ENCODE measurements at places on chromosomes 6 and 20.
A peak's percentile ranks its signal among the peaks of the same experiment; 100 is the strongest.

DNA sequence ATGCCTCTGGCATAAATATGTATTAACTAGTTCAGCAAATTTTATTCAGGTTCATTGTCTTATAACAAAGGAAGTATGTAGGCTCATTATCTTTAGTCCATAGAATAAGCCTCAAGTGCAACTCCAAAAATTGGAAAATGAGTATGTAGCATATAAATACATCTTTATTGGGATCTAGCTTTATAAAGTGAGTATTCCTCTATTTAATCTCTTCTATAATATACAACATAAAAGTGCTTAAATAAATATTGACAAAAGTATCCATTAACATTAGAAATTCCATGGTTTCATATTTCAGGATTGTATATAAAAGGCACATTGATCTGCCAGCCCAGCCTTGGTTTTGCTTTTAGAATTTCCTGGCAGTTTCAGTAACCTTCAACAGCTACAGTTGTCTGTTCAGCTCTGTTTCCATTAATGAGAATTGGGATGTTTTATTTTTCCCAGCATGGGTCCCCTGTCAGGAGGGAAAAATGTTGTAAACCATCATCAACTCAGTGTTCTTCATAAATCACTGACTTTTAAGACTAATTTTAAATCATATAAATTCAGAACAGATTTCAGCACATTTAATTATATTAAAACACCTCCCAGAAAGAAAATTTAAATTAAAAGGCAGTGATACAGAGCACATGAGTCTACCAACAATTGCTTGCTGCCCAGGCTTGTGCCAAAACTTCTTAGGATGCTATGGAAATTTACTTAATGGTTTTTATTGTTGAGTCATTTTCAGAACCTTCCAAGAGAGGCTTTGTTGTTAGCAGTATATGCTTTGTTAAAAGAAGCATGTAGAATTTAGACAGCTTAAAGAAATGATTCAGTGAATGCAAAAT is 119.7 kb downstream of the ADGRG6 start:
- H3K4me1 ChIP-seq: no peaks in the 10 kb centered on the region
- H3K4me3 ChIP-seq: no peak overlapping the region

GRCh38 chr6:37624606-37625574 is 72.8 kb downstream of the MDGA1 start:
- H3K27me3 ChIP-seq: peaks cover 8% of the 10 kb centered on the region
- H3K27ac ChIP-seq: no peak overlapping the region
- peak overlapping the region; percentile 19 for H3K4me3 ChIP-seq
- peaks cover 46% of the 10 kb centered on the region for H3K4me1 ChIP-seq

DNA sequence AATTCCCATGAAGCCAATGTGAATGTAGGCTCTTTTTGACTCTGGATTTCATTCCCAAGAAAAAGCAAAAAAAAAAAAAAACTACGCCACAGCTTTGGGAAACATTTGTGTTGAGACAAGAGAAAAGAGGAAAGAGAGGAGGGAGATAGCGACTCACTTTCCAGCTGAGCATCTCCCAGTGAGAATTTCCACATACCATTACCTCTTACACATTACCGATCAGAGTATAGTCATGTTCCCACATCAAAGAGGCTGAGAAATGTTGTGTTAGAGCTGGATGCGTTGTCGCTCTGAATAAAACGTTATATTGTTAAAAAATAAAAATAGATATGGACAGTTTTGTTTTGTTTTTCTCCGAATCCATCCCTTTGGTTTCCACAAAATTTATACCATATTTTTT is 1019.3 kb upstream of the ADGRB3 start:
- H3K27me3 ChIP-seq: no peaks in the 10 kb centered on the region
- no peak overlapping the region for H3K27ac ChIP-seq
- no peak overlapping the region for H3K4me3 ChIP-seq
- DNase-seq: no peak

GRCh38 chr20:38890497-38890818 is 35.8 kb upstream of the FAM83D start:
- peaks cover 32% of the 10 kb centered on the region for H3K36me3 ChIP-seq
- no peaks in the 10 kb centered on the region for H3K27me3 ChIP-seq
- DNase-seq: no peak
- peaks cover 24% of the 10 kb centered on the region for H3K4me1 ChIP-seq

- H3K27me3 ChIP-seq: no peaks in the 10 kb centered on the region
- no peaks in the 10 kb centered on the region for H3K36me3 ChIP-seq
- no peak overlapping the region for H3K27ac ChIP-seq
- H3K4me3 ChIP-seq: no peak overlapping the region
Observed at GRCh38 chr20:12717061-12717460, 291.7 kb upstream of the SPTLC3 start.

DNA sequence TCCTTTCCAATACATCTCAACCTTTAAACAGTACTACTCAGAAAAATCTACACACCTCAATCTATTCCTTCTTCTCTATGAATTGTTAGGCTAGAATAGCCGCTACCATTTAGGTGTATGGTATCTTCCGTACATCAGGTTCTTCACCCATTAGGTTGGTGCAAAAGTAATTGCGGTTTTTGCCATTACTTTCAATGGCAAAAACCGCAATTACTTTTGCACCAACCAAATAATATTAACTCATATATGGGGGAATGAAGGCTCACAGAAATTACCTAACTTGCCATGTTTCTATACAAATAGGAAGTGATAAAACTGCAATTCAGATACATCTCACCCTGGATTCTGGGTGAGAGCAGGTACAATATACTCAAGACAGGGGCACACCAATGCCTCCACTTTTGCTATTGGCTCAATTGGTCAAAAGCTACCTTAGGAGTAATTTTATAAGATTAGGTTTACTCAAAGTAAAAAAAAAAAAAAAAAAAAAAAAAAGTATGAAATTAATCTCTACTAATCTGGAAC is 37.7 kb upstream of the ARHGAP18 start:
- no peaks in the 10 kb centered on the region for H3K27me3 ChIP-seq
- peak overlapping the region; percentile 55 for H3K27ac ChIP-seq
- H3K4me1 ChIP-seq: peaks cover 28% of the 10 kb centered on the region

- no peak overlapping the region for H3K27ac ChIP-seq
- no peaks in the 10 kb centered on the region for H3K27me3 ChIP-seq
- no peaks in the 10 kb centered on the region for H3K4me1 ChIP-seq
- no peak for DNase-seq
Observed at GRCh38 chr6:132418235-132418965, 17.1 kb upstream of the MOXD1 start.

DNA sequence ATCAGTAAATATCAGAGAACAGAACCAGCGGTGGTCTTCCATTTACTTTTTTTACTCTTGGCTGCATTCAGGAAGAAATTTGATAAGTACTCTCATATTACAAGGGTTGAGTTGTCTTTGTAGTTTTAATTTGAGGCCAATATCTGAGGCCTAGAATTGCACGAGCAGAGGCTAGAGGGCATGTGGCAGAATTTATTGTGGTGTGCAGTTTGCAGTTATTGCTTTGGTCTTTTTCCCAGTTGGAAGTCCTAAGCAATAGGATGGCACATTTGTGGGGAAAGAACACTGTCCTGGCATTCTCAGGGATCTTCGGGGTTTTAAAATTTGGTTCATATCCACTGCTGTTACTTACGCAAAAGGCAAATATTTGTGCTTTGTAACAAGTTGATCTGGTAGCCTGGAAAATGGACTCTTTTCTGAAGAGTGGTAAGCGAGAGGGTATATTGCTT is 66.0 kb downstream of the CTNNBL1 start:
- no peaks in the 10 kb centered on the region for H3K4me1 ChIP-seq
- peaks cover 47% of the 10 kb centered on the region for H3K36me3 ChIP-seq
- DNase-seq: no peak
- no peak overlapping the region for H3K4me3 ChIP-seq
- no peak overlapping the region for H3K27ac ChIP-seq

DNA sequence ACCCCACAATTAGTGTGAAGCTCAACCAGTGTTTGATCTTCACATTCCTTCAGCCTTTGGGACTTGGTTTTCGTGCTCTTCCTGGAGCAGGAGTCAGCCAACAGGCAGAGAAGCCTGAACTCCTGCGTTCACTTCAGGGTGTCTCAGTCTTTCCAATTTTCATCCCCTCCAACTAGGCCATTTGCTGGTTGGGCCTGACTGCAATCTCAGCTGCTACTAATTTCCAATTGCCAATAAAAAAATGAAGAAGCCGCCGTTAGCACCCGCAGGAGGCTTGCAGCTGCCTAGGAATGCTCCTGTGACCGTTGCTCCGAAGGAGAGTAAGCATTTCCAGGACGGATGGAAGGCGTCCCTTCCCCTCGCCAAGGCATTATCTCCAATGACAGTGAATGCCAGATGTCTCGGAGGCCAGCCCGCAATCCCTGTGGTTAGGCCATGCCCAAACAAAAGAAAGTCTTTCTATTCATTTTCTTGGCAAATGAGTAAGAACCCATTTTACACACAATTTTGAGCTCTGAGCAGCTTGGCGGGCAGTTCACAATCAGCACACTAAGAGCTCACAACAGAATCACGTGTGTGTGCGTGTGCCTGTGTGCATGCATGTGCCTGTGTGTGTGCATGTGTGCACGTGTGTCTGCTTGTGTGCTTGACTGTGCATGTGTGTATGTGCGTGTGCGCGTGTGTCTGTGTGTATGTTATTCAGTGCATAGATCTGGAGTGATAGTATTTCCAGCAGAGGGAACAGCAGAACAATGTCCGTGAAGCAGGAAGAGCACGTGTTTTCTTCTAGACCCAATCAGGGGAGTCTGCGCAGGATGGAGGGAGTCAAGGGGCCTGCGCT is 301.2 kb downstream of the SMOC2 start:
- no peak overlapping the region for H3K27ac ChIP-seq
- DNase-seq: no peak
- H3K4me1 ChIP-seq: no peaks in the 10 kb centered on the region

- peaks cover 2% of the 10 kb centered on the region for H3K4me1 ChIP-seq
- no peaks in the 10 kb centered on the region for H3K27me3 ChIP-seq
- no peak overlapping the region for H3K27ac ChIP-seq
- peaks cover 82% of the 10 kb centered on the region for H3K36me3 ChIP-seq
Observed at GRCh38 chr6:42075159-42075838, 25.0 kb downstream of the TAF8 start.

DNA sequence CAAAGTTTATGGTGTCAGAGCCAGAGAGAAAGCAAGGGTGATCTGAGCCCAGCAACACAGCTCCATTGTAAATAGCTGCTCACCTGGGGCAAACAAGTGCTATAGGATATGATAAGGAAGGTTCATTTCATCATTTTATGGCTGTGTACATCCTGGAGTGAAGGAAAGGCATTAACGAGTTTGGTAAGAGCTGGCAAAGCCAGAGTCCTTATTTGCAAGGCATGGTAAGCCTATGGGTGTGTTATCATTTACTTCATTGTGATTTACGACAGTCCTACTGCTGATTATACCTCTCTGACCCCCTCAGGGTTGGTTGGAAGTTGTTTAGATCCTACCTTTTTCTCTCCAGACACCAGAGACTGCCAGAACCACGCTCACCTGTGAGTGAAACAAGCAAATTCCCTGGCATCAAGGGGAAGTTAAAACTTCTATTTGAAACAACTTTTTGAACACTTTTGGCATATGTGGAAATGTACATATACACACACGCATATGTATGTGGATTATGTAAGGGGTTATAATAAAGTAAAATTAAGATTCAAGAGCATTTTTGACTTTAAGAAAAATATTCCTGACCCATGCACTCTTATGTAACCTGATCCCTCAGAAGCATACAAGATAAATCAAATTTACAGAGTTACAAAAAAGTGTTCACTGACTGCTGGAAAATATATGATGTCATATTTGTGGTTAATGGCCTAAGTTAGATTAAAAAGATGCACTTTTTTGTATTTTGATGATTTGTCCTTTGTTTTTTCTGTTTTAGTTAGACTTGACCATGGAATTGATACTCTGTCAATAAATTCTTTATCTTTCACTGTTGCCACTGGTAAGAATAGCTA is 40.4 kb upstream of the EDN1 start:
- H3K36me3 ChIP-seq: no peaks in the 10 kb centered on the region
- H3K4me1 ChIP-seq: no peaks in the 10 kb centered on the region
- no peak overlapping the region for H3K4me3 ChIP-seq
- no peak overlapping the region for H3K27ac ChIP-seq

GRCh38 chr6:151172751-151173150 is 67.0 kb upstream of the AKAP12 start:
- H3K36me3 ChIP-seq: no peaks in the 10 kb centered on the region
- no peak overlapping the region for H3K4me3 ChIP-seq
- no peaks in the 10 kb centered on the region for H3K4me1 ChIP-seq
- H3K27me3 ChIP-seq: no peaks in the 10 kb centered on the region
- H3K27ac ChIP-seq: no peak overlapping the region
- DNase-seq: no peak

- H3K27ac ChIP-seq: no peak overlapping the region
- H3K4me1 ChIP-seq: no peaks in the 10 kb centered on the region
- peaks cover 5% of the 10 kb centered on the region for H3K27me3 ChIP-seq
- no peak for DNase-seq
- no peaks in the 10 kb centered on the region for H3K36me3 ChIP-seq
- no peak overlapping the region for H3K4me3 ChIP-seq
Observed at GRCh38 chr6:169839029-169839481, 87.6 kb downstream of the ERMARD start.

DNA sequence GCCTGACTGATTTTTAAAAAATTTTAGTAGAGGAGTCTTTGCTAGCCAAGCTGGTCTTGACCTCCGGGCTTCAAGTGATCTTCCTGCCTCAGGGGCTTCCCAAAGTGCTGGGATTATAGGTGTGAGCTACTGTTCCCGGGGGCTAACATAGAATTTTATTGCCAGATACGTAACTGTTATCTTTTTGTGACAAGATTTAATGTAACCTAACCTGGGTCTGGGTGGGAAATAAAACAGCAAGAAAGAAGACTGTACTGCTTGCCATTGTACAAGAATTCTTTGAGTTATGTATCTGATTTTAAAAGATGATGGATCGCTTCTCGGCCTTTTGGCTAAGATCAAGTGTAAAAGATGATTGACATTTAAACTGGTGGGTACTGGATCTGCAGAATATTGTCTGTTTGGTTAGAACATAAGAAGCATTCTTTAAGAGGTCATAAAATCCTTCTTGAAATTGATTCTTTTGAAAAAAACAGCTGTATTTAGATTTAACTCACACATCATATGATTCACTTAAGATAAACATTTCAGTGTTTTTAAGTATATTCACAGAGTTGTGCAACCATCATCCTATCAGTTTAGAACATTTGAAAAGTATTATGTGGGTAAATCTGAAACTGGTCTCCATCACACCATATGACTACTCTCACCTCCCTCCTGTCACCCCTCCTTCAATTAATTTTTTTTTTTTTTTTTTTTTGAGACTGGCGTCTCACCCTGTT is 21.6 kb downstream of the TPX2 start:
- H3K4me1 ChIP-seq: no peaks in the 10 kb centered on the region
- no peak overlapping the region for H3K27ac ChIP-seq
- DNase-seq: no peak
- no peaks in the 10 kb centered on the region for H3K36me3 ChIP-seq

DNA sequence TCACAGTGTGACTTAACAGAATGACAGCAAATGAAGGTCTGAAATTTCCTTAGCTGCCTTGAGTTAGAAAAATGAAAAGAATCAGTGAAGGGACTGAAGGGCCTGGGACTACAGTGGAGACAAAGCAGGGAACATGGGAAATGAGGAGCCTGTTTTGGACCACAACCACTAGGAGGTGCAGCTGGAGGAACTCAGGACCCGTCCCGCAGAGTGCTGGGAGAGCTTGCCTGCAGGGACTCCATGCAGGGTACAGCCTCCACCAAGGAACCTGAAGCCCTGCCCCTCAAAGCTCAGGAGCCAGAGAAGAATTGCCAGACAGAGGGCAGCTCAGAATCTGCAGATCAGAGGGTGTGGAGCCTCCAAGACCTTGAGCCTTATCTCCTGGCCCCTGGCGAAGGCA is 50.7 kb downstream of the LRFN2 start:
- H3K27ac ChIP-seq: no peak overlapping the region
- H3K36me3 ChIP-seq: no peaks in the 10 kb centered on the region
- H3K27me3 ChIP-seq: no peaks in the 10 kb centered on the region
- no peak overlapping the region for H3K4me3 ChIP-seq

GRCh38 chr6:53347921-53348370 is 804 bp downstream of the ELOVL5 start:
- peaks cover 36% of the 10 kb centered on the region for H3K4me1 ChIP-seq
- H3K27me3 ChIP-seq: no peaks in the 10 kb centered on the region
